ENCODE measurements at places on chromosomes 12 and 14. TPM values are rescaled to one million over a fixed set of nuclear protein-coding genes. Genes with fewer than 3 reads are reported as not detected.

The ENDOU gene
- not detected for total RNA-seq

The TSPAN11 gene
- 1.3 TPM for total RNA-seq

The CISTR gene
- not detected for total RNA-seq

The SPRYD4 gene
- 5.1 TPM for total RNA-seq

The LACRT gene
- not detected for total RNA-seq

The SERPINA12 gene
- not detected for total RNA-seq

The KCNH3 gene
- not detected for total RNA-seq

The PPFIBP1 gene
- 49.1 TPM for total RNA-seq

The OSBPL8 gene
- total RNA-seq: 39.0 TPM

The SUSD6 gene
- 122 TPM for total RNA-seq

The POTEG gene
- total RNA-seq: 2.5 TPM

The KCNA5 gene
- total RNA-seq: not detected

The BMP4 gene
- total RNA-seq: 12.1 TPM

Data from Peyer's patch (tissue), 4 donors.